RWPE1 (cell line): ENCODE measurements at places on chromosomes 7 and 10.
A peak's percentile ranks its signal among the peaks of the same experiment; 100 is the strongest.

GRCh38 chr7:78985509-78985908 lies 468.0 kb downstream of the MAGI2 start:
- DNase-seq, result no peak

DNA sequence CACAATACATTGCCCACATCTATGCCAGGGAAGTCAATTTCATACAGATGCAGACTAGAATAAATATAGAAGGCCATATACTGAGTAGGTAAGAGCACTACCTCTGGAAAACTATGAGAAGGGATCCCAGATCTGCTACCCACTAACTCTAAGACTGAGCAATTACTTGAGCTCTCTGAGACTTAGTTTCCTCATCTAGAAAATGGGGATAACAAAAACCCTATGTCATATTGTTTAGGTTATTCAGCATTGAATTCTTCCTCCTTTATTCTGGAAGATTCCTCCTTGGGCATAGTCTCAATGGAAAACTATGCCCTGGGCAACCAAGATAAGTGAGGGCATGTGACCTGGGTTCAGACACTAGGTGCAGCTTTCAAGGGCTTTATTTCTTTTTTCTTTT lies 4.0 kb upstream of the ARMH3 start:
- DNase-seq, result no peak

GRCh38 chr10:12625393-12626023 lies 276.2 kb downstream of the CAMK1D start:
- DNase-seq, result no peak

GRCh38 chr10:17216217-17216900 lies 11.7 kb upstream of the VIM start:
- peak; percentile 88 for DNase-seq

DNA sequence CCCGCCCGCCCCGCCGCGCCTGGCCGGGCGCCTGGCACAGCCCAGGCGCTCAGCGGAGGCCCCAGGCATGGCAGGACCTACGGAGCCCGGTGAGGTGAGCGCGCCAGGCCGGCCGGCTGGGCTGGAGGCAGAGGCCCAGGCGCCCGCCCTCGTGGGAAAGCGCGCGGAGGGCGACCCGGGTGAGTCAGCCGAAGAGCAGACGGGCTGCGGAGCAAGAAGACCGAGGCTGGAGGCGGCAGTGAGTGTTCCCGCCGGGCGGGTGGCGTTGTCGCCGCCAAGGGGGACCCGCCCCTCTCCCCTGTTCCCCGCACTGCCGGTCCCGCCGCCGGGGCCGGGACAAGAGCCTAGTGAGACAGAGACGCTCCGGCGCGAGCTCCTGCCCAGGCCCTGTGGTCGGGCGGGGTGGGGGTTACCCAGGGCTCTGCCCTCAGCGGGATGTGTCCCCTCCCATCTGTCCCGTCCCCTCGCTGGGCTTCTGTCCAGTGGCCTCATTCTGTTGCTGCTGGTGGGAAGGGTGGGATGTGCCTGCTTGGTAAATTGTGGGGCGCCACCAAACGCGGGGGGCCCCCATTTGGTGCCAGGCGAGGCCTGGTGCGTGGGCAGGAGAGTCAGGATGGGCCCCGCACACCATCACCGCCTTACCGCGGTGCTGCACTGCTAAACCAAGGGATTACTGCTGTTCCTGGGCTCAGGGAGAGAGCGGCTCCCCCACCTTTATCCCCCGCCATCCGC lies 17.0 kb upstream of the NODAL start:
- peak; percentile 75 for DNase-seq

DNA sequence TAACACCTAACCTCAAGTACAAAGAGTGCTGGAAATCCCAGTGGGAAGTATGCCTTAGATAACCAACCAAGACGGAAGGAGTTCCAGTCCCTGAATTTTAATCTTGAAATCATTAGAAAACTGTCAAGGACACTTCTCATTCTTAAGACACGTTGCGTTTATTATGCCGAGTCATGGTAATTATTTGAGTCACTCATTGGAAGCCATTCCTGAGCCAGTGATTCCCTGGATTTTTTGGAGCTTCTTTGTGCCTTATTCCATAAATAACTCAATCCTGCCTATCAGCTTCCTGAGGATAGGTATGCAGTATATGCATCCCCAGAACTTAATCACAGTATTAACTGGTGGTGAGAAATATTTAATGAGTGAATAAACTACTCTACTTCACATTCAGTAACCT lies 77.4 kb downstream of the PPP1R17 start:
- no peak for DNase-seq

GRCh38 chr10:62224606-62225005 lies 44.0 kb downstream of the RTKN2 start:
- no peak for DNase-seq

DNA sequence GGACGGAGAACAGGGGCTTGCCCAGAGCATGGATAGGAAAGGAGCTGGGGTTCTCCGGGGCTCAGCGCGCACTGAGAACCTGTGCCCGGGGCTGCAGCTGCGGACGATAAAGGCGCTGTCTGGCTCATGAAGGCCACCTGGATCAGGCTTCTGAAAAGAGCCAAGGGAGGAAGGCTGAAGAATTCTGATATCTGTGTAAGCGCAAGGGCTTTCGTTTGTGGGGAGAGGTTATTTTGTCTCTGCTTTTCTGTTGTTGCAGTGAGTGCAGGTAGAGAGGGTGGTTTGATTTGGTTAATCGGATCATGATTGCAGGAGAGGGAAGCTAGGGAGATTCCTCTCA lies 250.5 kb downstream of the NSUN6 start:
- no peak for DNase-seq

GRCh38 chr7:28981161-28981465 lies 23.0 kb upstream of the TRIL start:
- no peak for DNase-seq
